ENCODE measurements at places on chromosomes 1 and 21. TPM values are rescaled to one million over a fixed set of nuclear protein-coding genes. Genes with fewer than 3 reads are reported as not detected.

The CHI3L1 gene
- total RNA-seq, result 16.5 TPM

The AKNAD1 gene
- not detected for total RNA-seq

The PTGER3 gene
- 0.72 TPM for total RNA-seq

The SLC25A34 gene
- 2.8 TPM for total RNA-seq

DNA sequence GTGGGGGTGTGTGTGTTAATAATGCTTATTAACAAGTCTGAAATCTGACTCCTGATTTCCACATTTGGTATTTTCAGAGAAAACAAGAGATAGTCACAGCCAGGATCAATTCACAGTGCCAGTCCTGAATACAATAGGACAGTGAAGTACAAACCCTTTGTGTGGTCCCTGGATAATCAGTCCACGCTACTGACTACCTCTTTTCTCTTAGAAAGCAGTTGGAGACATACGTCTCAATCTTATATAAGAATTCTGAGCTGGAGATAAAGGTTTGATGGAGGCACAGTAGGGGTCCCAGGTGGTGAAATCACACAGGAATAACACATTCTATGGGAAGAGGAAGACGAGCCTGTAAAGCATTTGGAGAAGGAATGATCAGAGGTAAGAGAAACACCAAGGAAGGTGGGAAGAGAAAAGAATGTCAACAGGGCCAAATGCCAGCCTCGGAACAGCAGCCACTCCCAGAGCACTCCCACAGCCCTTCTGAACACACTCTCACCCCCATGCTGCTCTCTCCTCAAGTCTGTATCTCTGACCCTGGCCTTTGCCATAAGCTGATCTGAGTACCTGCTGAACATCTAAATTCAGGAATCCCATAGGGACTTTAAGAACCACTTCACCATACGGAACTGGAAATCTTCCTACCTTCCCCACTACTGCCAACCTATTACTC is 48.6 kb downstream of the TRAF5 start:
- no peak for DNase-seq

GRCh38 chr1:39269791-39270342 is 65.4 kb downstream of the MACF1 start:
- no peak for DNase-seq

- no peak for DNase-seq
Measured at GRCh38 chr1:54310439-54311328, 95.5 kb downstream of the SSBP3 start.

- no peak for DNase-seq
Measured at GRCh38 chr1:50615036-50615750, 191.9 kb upstream of the DMRTA2 start.

- no peak for DNase-seq
Measured at GRCh38 chr1:78561856-78562255, 58.4 kb upstream of the IFI44L start.

DNA sequence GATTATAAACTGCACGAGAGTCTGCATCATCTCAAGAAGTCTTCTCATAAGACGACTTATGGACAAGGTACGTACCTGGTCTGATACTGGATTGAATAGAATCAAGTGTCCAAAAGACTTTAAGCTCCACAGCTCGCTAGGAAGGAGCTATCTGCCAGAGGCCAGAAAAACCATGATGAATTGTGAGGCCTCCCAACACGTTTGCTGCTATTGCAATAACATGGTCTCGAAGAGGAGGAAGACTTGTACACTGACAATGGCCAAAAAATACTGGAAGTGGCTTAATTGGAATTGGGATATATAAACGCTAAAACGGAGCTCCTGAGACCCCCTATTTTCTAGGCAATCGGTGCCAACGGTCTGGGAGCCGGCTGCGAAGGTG is 534 bp downstream of the DNAJC28 start:
- DNase-seq, result no peak

GRCh38 chr1:161872506-161872905 is 106.4 kb downstream of the ATF6 start:
- DNase-seq, result no peak

- no peak for DNase-seq
Measured at GRCh38 chr1:239467730-239468129, 81.4 kb downstream of the CHRM3 start.

DNA sequence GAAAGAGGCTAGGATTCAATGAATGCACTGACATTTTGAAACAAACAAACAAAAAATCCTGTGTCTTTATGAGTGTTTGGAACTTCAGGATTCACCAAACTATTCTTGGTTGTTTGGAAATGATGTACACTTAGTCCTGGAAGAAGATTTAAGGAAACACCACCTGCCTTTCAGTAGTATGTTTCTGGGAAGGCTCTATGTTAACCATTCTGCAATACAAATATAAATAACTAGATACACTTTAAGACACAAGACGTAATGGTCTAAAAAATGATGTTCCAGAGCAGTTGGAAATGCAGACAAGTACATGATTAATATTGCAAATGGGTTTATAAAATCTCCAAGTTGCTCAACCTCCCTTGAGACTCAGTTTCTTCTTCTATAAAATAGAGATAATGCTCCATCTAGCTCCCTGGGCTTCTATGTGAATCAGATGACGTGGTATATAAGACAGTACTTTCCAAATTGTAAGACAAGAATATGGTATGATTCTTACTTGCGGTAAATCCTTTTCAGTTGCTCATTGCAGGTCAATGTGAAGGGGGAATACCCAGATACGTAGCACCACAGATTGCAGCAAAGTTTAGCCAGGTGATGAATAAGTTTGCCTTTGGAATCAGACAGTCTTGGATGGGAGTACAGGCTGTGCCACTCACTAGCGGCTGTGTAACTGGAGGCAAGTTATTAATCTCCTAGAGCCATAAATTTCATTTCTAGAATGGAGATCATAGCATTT is 224.8 kb upstream of the SGIP1 start:
- no peak for DNase-seq

DNA sequence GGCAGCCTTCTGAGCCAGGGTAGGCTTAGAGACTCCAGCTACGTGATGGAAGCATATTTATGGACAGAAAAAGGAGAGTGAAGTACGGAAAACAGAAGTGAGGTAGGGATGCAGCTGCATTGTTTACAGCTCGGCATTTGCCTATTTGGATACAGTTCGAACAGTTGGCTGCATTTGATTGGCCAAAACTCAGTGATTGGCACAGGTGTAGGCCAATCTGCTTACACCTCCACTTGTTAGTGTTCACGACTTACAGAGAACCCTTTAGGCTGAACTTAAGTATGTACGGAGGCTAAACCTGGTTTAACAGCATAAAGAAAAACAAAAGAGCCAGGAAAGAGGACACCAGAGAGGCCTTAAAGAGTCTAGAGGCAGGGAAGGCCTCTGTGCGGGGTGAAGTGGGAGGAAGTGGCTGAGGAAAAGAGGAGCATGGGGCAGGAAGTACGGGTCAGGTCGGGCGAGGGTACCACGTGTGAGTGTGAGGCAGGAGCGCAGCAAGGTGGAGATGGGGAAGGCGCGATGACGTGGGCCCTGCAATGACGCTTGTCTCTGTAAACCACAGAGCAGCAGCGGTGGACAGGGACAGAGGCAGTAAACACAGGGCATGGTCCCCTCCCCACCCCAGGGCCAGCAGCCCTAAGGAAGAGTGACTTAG is 32.0 kb downstream of the RSPH1 start:
- DNase-seq, result peak; percentile 86

DNA sequence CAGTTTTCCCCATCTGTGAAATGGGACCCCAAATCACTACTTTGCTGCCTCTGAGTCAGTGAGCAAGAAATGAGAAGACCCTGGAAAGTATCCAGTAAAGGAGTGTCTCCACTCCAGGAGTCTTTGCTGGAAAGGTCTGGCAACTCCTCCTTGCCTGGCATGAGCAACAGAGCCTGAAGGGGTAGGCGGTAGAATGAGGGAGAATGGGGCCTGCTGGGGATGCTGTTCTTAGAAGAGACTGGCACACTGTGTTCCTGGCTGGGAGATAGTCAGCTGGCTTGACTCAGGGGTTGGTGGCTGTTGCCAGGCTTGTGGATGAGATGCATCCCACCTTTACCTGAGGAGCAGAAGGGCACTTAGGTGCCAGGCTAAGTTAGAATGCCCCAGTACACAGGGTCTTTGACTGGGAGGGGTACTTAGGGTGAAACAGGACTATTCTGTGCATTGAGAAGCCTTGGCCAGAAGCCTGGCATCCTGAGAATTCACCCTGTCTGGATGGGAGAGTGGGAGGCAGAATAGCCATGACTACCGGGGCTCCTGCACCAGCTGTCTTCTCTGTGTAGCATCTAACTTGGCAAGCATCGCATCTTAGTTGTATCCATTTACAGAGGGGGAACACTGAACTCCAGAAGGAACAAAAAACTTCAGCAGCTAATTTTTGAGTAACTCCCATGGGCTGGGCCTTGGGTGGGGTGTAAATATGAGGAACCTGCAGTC is 2.5 kb downstream of the MFSD2A start:
- no peak for DNase-seq

DNA sequence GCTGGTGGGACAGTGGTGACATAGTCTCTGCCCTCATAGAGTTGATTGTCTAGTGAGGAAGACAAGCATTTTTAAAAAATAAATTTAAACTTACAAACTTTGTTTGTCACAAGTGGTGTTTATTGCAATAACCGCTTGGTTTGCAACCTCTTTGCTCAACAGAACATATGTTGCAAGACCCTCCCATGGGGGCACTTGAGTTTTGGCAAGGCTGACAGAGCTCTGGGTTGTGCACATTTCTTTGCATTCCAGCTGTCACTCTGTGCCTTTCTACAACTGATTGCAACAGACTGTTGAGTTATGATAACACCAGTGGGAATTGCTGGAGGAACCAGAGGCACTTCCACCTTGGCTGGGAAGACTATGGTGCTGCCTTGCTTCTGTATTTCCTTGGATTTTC is 58.4 kb downstream of the LAMC2 start:
- no peak for DNase-seq

DNA sequence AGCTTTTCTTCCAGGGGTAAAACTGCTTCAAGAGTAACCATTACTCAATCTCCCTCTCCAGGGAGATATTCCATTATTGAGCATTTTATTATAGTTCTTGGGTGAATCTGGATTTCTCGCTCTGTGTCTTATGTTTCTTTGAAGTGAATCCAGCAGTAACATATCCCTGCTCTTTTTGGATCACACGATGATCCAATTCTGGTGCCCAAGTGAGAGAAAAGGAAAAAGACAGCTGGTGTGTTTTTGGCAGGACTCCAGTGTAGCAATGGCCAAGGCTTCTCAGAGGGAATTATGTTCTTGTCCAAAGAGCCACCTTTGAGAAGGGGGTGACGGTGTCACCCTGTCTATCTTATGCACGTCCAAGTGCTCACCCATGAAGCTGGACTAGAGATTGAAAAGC is 140.3 kb upstream of the ERRFI1 start:
- DNase-seq, result no peak

- DNase-seq, result no peak
Measured at GRCh38 chr1:218024211-218024720, 260.8 kb upstream of the RRP15 start.

DNA sequence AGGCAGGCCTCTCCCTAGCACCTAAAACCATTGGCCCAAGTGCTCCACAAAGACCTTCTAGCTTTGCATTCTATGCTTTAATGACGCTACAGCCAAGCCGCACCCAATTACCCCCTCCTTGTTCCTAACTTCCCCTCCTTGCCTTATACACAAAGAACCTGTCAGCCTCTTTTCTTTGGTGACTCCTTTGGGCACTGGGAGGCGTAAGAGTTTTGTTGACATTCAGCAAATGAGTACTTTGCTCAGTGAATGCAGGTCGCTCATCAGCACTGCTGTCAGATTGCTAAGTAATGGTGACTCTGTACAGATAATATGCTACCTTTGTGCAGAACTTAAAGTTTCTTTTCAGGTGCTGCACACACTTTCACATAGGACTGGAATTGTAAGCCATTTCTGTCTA is 187.6 kb upstream of the FAM78B start:
- no peak for DNase-seq

DNA sequence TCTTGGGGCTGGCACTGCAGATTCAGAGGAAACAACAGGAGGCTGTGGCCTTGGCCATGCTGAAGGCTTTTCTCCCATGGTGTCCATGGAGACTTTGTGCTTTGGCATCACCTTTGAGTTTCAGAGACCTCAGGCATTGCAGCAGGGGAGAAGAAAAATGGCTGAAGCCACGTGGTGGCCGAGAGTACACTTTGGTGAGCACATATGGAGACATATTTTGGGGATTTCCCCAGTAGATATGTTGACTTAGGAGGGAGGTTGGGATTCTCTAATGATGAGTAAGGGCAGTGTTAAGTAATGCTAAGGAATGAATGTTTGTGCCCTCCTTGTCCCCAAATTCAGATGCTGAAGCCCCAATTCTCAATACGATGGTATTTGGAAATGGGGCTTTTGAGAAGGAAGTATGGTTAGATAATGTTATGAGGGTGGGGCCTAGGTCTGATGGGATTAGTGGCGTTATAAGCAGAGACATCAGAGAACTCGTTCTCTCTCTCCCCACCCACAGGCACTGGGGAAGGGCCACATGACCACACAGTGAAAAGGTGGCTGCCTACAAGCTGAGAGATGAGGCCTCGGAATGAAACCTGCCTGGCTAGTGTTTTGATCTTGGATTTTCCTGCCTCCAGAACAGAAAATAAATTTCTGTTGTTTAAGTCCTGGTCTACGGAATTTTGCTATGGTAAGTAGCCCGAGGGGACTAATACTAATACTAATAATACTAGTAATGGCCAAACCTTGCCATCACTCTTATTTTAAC is 98.6 kb downstream of the TBX19 start:
- DNase-seq, result no peak

DNA sequence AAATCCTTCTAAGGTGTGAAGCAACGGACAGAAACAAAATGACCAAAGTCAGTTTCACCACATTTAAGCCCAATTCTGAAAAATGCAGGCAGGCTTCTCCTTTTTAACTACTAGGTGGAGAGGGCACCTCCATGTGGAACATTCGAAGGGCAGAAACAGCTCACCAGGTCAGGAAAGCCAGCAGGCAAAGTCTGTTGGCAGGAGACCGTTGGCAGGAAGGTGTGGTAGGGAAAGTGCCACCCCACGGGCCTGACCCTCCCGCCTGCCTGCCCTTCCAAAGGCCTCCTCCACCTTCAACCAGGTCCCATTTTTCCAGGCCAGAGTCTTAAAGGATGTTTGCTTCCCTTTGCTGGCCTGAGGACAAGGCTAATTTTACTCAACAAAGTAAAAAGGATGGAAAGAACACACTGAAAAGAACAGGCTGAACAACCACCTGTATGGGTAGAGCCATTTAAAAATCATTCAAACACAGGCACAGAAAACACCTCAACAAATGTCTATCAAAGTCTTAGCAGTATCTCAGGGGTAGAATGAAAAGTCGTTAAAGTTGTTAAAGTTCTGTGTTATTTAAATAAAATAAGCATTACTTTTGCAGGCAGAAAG is 26.4 kb downstream of the CAPZB start:
- DNase-seq, result no peak

DNA sequence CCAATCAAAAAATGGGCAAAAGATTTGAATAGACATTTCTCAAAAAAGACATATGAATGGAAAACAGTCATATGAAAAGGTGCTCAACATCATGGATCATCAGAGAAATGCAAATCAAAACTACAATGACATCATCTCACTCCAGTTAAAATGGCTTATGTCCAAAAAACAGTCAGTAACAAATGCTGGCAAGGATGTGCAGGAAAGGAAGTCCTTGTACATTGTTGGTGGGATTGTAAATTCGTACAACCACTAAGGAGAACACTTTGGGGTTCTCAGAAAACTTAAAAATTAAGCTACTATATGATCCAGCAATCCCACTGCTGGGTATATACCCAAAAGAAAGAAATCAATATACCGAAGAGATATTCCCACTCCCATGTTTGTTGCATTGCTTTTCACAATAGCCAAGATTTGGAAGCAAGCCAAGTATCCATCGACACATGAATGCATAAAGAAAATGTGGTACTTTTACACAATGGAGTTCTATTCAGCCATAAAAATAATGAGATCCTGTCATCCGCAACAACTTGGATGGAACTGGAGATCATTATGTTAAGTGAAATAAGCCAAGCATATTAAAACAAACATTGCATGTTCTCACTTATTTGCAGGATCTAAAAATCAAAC is 17.9 kb downstream of the GBP5 start:
- no peak for DNase-seq
